Activated naive CD8-positive, alpha-beta T cell treated with anti-CD3 and anti-CD28 coated beads, Interleukin-2, amount 10 ng/mL, durations not matched to agents 7 days and 5 days (primary cell): ENCODE measurements at places on chromosomes 7 and 10.
A peak's percentile ranks its signal among the peaks of the same experiment; 100 is the strongest.

GRCh38 chr10:95560278-95561176 is 644 bp downstream of the SORBS1 start:
- H3K27me3 ChIP-seq: peaks cover 34% of the 10 kb centered on the region
- H3K36me3 ChIP-seq: no peaks in the 10 kb centered on the region
- peak overlapping the region; percentile 79 for H3K27ac ChIP-seq
- peaks cover 8% of the 10 kb centered on the region for H3K4me1 ChIP-seq
- H3K4me3 ChIP-seq: peak overlapping the region; percentile 90

DNA sequence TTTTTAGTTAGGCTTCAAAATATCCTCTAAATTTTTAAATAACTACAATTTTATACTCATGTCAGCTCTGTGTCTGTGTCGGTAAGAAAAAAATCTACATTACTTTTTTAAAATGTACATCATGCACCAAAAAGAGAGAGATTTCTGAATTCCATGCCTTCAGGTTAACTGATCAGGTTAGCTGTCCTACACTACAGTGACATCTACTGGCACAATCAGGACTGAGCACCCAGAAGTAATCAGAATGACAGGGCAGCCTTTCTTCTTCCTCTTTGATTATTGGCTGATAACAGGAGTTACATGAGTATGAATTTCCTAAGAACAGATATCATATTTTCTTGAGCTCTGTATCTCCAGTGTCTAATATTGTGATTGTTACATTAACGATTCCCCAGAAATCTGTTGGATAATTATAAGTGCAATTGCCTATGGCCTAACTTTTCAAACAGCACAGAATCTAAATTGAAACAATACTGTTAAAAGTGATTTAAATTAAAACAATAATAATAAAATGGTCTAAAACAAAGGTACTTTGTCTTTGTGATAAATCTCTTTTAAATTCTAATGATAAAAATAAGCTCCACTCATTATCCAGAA is 41.8 kb upstream of the HYCC1 start:
- H3K27me3 ChIP-seq: peaks cover 4% of the 10 kb centered on the region
- no peak overlapping the region for H3K27ac ChIP-seq
- DNase-seq: no peak
- H3K4me3 ChIP-seq: no peak overlapping the region
- peaks cover 9% of the 10 kb centered on the region for H3K4me1 ChIP-seq
- H3K36me3 ChIP-seq: no peaks in the 10 kb centered on the region

- H3K27me3 ChIP-seq: peaks cover 2% of the 10 kb centered on the region
- DNase-seq: peak; percentile 62
- H3K36me3 ChIP-seq: peaks cover 7% of the 10 kb centered on the region
- peaks cover 25% of the 10 kb centered on the region for H3K4me1 ChIP-seq
- H3K4me3 ChIP-seq: peak overlapping the region; percentile 87
Observed at GRCh38 chr10:102642736-102643335, 1.4 kb upstream of the TRIM8 start.

GRCh38 chr10:72490951-72491350 is 134.9 kb downstream of the MICU1 start:
- no peaks in the 10 kb centered on the region for H3K4me1 ChIP-seq
- H3K27ac ChIP-seq: no peak overlapping the region
- no peaks in the 10 kb centered on the region for H3K27me3 ChIP-seq
- H3K36me3 ChIP-seq: peaks cover 1% of the 10 kb centered on the region

DNA sequence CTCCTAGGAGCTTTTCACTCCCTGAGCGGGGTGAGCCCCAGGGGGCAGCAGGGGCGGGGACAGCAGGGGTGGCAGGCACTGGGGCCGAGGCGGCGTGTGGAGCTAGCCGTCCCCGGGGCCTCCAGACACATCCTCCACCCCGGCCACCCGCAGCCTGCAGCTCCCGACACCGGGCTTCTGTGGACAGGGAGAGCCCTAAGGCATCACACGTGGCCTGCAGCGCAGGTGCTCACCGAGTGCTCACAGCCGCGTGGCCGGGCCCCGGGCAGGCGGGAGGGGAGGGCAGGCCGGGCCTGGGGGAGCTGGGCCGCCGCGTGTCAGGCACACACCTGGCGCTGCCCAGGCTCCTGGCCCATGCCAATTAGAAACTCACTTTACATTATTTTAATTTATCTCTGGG is 51.4 kb downstream of the MICALL2 start:
- H3K36me3 ChIP-seq: no peaks in the 10 kb centered on the region
- no peak overlapping the region for H3K27ac ChIP-seq
- H3K4me1 ChIP-seq: peaks cover 4% of the 10 kb centered on the region
- H3K27me3 ChIP-seq: peaks cover 24% of the 10 kb centered on the region

DNA sequence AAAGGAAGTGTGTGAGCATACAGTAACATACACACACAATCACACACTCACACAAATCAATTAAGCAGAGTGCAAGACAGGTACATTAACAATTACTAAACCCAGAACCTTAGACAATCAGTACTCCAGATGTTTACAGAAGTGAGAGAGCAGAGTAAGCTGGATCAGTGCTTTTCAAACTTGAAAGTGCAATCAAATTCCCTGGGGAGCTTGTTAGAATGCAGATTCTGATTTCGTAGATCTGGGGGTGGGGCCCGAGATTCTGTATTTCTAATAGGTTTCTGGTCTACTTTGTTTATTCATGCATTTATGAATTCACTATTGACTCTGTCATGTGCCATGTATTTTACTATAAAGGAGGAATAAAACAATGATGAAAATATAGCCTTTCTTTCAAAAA is 179.6 kb upstream of the PHYHIPL start:
- H3K27ac ChIP-seq: no peak overlapping the region
- no peaks in the 10 kb centered on the region for H3K27me3 ChIP-seq
- no peaks in the 10 kb centered on the region for H3K36me3 ChIP-seq

DNA sequence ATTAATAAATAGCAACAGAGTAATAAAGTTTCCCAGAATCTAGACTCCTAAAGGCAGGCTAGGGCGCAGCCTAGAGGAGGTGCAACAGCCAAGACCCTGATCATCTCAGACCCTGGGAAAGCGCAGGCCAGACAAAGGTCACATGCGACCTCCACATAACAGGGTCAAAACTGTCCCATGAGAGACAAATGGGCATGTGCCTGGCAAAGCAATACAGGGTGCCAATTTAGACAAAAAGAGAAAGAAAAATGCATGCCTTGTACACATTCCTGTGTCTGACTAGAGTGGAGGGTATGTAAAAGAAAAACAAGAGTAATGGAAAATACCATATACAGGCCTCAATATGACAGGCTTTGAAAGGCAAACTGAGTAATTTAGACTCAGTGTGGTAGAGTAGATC is 22.2 kb downstream of the MPP7 start:
- peaks cover 9% of the 10 kb centered on the region for H3K4me1 ChIP-seq
- H3K36me3 ChIP-seq: peaks cover 4% of the 10 kb centered on the region
- H3K4me3 ChIP-seq: no peak overlapping the region

DNA sequence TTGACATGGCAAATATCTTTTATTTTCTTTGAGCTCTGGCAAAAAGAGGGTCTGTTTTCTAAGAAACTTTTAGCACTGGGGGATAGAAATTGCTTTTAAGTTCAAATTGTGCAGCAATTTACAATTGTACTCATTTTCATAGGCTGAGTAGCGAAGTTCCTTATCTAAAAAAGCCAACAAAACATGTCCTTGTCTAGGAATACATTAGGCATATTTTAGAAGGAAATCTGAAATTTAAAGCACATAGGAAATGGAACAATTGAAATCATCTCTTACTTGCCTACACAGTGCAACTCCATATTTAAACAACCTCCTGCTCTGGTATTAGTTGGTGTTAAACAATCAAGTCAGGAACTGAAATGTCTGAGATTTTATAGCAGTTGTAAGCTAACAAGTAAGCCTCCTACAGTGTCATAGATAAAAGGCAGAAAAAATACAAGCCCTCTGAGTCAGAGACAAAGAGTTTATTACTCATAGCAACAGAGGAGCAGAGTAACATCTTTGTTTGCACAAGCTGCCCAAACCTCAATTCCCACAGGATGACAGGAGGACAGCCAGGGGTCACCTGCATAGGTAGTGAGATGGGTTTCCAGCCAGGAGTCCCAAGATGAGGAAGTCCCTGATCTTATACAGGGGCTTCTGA is 280.2 kb upstream of the HGF start:
- H3K4me1 ChIP-seq: no peaks in the 10 kb centered on the region
- H3K36me3 ChIP-seq: no peaks in the 10 kb centered on the region
- no peak overlapping the region for H3K4me3 ChIP-seq
- H3K27ac ChIP-seq: no peak overlapping the region
- no peak for DNase-seq

- H3K4me3 ChIP-seq: peak overlapping the region; percentile 9
- no peaks in the 10 kb centered on the region for H3K27me3 ChIP-seq
- H3K36me3 ChIP-seq: peaks cover 13% of the 10 kb centered on the region
- DNase-seq: no peak
- peak overlapping the region; percentile 65 for H3K27ac ChIP-seq
- peaks cover 26% of the 10 kb centered on the region for H3K4me1 ChIP-seq
Observed at GRCh38 chr10:112389271-112389822, 15.4 kb downstream of the ACSL5 start.

GRCh38 chr10:47217113-47217512 is 82.9 kb upstream of the GDF10 start:
- H3K27ac ChIP-seq: no peak overlapping the region
- H3K4me3 ChIP-seq: no peak overlapping the region
- DNase-seq: no peak
- H3K4me1 ChIP-seq: peaks cover 6% of the 10 kb centered on the region
- H3K27me3 ChIP-seq: no peaks in the 10 kb centered on the region

DNA sequence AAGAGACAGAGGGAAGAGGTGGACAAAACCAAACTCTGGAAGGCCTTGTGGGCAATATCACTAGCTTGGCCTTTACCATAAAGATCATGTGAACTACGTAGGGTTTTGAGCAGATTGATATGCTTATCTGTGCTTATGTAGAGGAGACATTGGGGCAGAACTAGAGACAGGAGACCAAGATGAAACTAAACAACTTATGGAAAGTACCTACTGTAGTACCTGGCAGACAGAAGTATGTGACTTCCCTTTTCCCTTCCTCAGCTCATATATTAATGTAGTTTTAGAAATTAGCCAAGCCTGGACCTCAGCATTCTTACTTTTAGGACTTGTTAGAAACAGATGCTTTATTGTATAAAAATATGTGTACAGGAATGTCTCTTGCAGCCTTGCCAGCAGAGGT is 14.0 kb upstream of the IL6 start:
- no peak overlapping the region for H3K4me3 ChIP-seq
- H3K27me3 ChIP-seq: peaks cover 38% of the 10 kb centered on the region
- peak overlapping the region; percentile 28 for H3K27ac ChIP-seq
- H3K36me3 ChIP-seq: peaks cover 4% of the 10 kb centered on the region
- H3K4me1 ChIP-seq: peaks cover 3% of the 10 kb centered on the region

- peaks cover 7% of the 10 kb centered on the region for H3K27me3 ChIP-seq
- no peak for DNase-seq
- no peak overlapping the region for H3K4me3 ChIP-seq
- H3K4me1 ChIP-seq: no peaks in the 10 kb centered on the region
- H3K36me3 ChIP-seq: no peaks in the 10 kb centered on the region
- H3K27ac ChIP-seq: no peak overlapping the region
Observed at GRCh38 chr7:41745451-41745850, 42.6 kb upstream of the INHBA start.

DNA sequence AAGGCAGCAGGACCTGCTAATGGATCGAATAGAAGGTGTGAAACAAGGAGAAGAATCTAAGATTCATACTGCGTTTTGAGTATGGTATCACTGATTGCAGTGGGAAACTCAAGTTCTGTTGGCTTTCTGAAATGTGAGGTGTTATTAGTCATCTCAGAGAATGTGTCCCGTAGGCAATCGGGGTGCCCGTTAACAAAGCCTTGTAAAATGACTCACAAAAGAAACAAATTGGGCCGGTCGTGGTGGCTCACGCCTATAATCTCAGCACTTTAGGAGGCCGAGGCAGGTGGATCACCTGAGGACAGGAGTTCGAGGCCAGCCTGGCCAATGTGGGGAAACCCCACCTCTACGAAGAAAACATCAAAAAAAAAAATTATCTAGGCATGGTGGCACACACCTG is 118.2 kb upstream of the C7orf33 start:
- H3K27me3 ChIP-seq: peaks cover 6% of the 10 kb centered on the region
- no peak overlapping the region for H3K27ac ChIP-seq
- no peak overlapping the region for H3K4me3 ChIP-seq
- no peaks in the 10 kb centered on the region for H3K36me3 ChIP-seq

DNA sequence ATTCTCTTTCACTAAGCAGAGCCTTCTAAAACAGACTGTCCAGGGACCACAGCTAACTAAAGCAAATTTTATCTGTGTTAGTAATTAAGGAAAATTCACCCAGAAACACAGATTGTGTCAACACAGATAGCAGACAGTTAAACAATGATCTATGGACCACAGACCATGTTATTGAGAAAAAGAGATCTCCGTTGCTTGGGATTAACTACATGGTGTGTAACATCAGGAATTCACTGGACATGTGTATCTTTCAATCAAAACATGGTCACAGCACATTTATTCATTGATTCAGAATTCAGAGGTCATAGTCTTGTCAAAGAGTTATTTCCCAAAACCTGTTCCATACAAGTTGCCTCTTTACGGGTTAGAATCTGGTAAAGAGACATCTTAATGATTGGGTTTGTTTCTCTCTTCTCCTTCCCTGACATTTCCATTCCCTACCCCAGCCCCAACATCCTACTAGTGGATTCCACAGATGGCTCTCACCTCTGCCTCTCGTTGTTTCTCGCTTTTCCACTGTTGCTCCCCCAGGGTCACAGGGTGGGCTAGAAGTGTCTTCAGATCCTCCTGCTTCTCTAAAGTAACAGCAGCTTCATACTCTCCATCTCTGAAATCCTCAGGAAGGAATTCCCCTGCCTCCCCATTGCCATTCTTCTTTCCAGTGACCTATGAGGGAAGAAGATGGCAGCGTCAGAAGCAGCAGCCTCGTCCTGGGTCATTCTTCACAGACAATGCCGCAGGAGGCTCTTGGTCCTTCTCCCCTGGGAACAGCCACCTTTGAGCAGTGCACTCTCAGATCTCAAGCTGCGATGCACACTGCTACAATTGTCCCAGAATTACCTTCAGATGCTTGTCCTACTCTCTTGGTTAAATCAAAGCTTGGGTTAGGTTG is 958 bp downstream of the ANKRD1 start:
- H3K4me3 ChIP-seq: no peak overlapping the region
- no peaks in the 10 kb centered on the region for H3K36me3 ChIP-seq
- H3K4me1 ChIP-seq: no peaks in the 10 kb centered on the region
- no peak overlapping the region for H3K27ac ChIP-seq
- no peak for DNase-seq
- peaks cover 43% of the 10 kb centered on the region for H3K27me3 ChIP-seq

DNA sequence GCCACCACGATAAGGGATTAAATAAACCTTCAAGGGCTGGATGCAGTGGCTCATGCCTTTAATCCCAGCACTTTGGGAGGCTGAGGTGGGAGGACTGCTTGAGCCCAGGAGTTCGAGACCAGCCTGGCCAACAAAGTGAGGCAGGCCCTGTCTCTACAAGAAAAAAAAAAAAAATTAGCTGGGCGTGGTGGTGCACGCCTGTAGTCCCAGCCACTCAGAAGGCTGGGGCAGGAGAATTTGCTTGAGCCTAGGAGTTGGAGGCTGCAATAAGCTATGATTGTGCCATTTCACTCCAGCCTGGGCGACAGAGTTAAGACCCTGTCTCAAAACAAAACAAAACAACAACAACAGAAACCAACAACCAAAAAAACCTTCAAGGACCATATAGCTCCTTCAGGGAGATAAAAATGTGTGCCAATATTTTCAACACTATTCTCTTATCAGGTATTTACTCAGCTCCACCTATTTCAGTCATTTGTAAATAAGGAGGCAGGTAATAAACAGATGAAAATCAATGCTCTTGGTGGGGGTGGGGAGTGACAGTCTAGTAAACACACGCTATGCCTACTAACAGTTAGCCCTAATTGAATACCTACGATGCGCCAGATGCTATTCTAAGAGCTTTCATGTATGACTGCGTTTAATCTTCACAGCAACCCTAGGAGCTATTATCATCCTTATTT is 13.2 kb downstream of the BAIAP2L1 start:
- H3K27ac ChIP-seq: no peak overlapping the region
- no peak for DNase-seq
- H3K36me3 ChIP-seq: no peaks in the 10 kb centered on the region
- H3K27me3 ChIP-seq: no peaks in the 10 kb centered on the region
